T-helper 2 cell (primary cell): ENCODE measurements at places on chromosomes 7 and 10.

GRCh38 chr7:109967406-109967805, 1123.5 kb upstream of the LRRN3 start:
- DNase-seq: no peak

DNA sequence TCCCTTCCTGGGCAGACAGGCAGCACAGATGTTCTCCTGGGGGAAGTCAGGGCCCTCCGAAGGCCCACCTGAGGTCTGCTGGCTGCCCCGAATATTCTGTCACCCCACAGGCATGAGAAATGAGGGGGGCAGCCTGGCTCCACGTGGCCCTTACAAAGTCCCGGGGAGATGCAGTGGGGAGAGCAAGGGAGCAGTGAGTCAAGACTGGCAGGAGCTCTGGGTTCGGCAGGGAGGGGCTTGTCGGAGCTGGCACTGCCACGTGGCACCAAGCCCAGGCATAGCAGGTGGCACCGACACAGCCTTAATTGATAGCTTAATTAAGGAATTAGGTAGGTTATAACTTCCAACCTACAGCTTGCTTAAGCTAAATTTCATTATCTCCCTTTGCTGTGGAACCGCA, 163.9 kb downstream of the USP6NL start:
- no peak for DNase-seq

DNA sequence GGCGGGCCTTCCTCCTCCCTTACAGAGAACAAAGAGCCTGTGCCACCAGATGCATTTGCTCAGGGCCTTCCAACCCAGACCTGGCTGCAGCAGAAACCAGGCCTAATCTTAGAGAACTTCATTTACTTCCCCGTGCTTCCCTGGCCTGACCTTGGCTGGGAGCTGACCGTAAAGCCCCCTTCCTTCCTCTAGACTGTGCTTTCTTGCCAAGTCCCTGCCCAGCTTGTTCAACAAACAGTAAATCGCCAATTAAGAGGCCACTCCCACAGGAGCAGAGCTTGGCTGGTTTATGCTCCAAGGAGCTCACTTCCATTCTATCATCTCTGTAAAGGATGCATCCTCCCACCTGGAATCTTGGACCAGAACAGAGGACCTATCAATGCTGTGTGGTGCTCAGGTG, 110.9 kb downstream of the COL13A1 start:
- no peak for DNase-seq

- no peak for DNase-seq
Observed at GRCh38 chr10:74651565-74651964, 174.8 kb upstream of the KAT6B start.

DNA sequence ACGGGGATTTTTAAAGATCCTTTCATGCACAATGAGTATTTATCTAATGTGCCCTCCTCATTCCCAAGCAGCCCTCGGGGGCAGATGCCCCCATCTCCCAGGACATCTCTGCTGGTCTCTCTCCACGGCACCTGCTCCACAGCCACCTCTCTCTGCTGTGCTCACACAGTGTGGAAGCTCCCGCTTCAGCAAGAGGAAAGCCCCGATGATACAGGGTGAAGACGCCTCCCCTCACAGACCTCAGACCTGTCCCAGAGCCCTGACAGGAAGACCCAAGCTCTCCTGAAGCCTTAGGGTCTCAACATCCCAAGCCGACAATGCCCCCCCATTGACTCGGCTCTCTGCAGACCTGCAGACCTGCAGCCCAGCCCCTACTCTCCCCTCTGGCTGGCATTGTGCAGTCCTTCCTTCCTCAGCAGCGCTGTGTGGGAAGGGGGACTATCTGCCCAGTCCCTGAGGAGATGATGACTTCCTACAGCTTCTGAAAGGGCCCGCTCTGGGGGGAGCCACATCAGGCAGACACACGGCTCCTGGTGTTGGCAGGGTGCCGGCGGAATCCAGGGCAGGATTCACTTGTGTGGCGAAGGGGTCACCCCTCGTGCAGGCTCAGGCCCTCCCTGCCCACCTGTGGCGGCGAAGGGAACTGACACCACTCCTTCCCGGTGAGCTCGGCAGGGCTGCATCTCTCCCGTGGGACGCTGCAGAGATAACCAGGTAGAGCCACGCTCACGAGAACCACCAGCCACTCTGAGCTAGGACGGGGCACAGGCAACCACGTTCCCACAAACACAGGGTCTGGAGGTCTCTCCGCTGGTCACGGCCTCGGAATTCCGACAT, 61.8 kb downstream of the PTPRN2 start:
- DNase-seq: no peak

DNA sequence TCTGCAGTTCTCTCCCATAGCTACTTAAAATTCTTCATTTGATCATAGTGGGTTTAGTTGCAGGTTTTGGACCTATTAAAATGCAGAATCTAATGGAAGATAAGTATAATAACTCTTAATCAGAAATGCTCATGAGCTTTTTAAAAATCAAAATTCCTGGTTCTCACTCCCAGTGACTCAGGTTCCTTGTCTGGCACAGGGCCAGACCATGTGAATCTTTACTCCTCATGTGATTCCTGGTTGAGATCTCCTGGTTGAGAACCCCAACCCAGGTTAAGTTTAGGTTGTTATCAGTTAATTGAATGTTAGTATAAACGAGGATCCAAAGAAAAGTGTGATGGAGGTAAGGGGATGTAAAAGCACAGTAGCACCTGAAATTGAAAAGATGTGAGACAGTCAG, 17.5 kb upstream of the TRUB1 start:
- DNase-seq: no peak

- no peak for DNase-seq
Observed at GRCh38 chr7:40586197-40586596, 451.4 kb downstream of the SUGCT start.

DNA sequence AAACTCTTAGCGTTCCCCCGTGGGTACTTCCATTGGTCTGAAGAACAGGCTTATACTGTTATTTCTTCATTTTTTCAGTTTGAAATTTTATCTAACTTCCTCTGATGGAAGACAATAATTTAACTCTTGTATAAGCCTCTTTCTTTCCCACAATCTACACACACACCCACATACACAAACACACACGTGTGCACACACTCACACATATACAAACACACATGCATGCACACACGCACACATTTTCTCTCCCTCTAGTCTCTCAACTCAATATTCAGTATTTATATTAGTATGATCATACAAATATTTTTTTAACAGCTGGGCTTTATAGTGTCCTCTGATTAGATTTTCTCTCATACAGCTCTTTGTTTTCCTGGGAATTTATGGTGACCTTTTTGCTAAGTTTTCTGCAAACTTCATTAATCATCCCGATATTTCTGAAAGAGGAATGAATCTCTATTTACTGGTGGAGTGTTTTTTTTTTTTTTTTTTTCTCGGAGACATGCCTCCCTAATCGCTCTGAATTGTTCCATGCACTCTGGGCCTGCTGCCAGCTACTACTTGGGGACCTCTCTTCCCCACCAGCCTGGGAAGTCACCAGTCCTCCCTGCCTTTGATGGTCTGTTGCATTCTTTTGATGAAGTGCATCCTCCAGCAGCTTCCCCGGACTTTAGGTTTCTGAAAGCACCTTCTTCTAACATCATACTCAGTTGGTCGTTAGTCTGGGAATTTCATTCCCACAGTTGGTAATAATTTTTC, 75.5 kb downstream of the ZNF777 start:
- DNase-seq: no peak

DNA sequence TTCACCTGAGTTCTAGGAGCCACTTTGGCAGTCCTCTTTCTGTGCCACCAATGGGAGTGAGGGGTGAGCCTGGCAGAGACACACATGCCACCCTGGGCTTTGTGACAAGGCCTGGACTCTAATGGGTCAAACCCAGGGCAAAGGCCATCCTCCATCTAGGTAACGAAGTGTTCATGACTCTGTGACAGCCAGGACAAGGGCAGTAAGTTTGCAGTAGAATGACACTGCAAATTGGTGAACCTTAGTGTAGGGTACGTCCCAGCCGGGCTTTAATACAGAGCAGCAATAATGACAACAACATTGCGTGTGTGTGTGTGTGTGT, 43.3 kb downstream of the PAPSS2 start:
- no peak for DNase-seq

- no peak for DNase-seq
Observed at GRCh38 chr7:114924038-114924712, 2.3 kb downstream of the MDFIC start.

DNA sequence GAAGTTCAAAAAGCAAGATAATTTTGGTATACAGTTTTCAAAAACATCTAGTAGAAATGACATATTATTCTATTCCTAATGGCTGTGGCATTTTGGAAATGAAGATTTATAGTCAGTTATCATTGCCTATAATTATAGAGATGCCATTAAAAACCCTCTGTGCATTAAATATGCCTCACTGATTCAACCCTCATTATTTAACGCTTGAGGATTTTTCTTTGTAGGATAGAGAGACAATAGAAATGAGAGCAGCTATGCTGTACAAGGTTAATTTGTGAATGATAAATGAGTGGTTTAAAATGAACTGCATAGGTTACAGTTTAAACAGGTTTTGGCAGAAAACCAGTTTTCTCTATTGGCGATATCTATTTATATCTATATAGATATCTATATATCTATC, 32.2 kb upstream of the SEMA3A start:
- DNase-seq: no peak

- peak; percentile 12 for DNase-seq
Observed at GRCh38 chr7:139680676-139681462, 96.9 kb downstream of the HIPK2 start.

DNA sequence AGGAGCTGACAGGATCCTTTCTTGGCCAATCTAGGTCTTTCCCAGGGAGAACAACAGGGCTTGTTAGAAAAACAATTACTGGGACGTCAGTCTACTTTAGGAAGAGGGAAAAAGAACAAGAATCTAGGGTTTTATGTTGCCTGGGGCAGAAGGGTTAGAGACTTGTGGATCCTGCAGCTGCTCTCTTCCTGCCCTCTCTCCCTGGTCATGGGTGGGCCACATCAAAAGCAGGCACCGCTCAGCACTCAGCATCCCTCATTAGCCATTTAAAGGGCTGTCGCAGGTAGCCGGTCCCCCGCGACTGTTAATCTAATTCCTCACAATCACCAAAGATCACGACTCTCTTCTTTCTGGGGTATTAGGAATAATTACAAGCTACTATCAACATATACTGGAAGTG, 631.9 kb downstream of the CALN1 start:
- DNase-seq: no peak

DNA sequence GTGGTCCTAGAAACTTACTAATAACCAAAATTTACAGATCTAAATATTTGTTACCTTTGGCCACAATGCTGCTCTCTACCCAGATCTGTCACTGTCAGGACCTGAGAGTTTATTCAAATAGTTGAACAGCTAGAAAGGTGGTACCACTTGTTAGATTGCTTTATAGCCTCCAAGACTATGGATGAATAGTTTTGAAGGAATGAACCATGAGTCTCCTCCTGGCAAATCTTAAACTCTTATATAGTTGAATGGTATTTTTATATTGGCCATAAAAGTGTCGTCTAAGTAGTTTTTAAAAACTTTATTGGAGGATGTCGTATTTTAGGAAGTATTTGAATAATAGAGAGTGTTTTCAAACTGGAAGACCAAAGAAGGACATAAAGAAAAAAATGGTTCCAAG, 178.7 kb downstream of the AHR start:
- no peak for DNase-seq

GRCh38 chr7:92671505-92672169, 81.4 kb upstream of the FAM133B start:
- DNase-seq: no peak

DNA sequence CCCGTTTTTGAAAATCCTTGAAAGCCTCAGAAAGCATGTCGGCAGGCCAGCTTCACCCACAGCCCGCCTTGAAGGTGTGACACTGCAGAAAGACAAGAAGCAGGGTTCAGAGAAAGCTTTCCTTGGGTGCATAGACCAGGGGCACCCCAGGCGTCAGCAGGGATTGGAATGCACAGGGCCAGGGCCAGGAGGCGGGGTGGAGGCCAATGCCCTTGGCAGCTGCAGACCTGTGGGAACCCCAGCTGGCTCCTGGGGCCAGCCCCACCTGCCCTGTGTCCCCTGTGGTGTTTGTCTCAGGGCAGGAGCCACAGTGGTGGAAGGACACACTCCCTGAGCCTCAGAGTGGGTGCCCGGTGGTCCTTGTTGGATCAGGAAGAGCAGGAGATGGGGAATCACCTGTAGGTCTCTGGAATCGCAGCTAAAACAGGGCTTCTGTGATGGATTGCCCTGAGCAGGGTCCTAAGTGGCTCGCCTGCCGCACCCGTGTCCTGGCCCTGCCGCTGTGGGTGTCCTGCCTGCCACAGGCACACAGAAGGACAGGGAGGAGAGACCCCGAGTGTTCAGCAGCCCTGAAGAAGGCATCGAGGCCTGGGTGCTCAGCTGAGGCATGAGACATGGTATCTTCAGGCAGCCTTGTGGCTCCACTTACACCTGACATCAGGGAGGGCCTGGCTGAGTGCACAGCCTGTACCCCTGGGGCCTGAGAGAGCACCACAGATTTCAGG, 32.5 kb downstream of the ANXA8 start:
- no peak for DNase-seq

- no peak for DNase-seq
Observed at GRCh38 chr10:20623546-20623945, 273.6 kb downstream of the NEBL start.

GRCh38 chr7:113321201-113321600, 202.8 kb upstream of the SMIM30 start:
- DNase-seq: no peak

DNA sequence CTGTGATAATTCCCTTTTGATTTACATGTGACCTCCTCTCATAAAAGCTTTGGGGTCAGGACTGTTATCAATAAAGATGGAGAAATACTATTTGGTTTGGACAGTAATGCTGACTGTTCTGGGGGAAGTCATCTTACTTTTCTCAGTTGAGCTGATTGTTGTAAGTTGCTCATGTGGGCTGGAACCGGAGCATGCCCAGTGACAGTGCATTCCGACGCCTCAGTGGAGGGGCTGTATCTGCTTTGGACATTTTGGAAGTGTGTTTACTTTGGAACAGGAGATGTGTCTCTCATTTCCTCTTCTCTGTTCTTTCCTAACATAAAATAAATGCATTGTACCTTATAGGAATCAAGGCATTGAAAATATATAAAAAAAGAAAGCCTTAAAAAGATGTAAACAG, 30.1 kb downstream of the RBM33 start:
- no peak for DNase-seq

GRCh38 chr10:95261926-95262325, 28.9 kb downstream of the PDLIM1 start:
- DNase-seq: no peak

GRCh38 chr7:31055471-31055870, 3.4 kb downstream of the ADCYAP1R1 start:
- DNase-seq: no peak

DNA sequence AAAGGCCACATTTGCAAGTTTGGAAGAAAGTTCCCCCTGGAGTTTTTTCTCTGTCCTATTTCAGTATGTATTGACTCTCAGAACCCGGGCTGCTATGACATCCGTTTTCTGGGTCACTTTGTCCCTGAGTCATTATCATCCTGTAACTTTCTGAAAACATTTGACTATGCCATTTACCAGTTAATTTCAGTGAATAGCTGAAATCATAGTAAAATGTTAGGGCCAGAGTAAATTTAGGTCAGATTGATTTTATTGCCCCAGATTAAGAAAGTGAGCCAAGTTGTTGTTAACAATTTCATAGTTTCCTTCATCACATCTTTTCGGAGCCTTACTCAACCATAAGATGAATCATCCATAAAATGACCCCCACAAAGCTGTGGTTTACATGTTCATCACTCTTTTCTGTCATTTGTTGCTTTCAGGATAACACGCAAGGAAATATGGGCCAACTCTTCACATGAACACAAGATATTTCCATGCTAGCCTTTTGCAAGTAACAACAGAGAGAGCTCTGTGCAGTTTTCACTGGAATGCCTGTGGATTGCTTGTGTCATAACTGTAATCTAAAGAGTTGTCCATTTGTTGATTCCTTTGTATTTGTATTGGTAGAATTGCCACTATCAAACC, 3.9 kb upstream of the MACC1 start:
- no peak for DNase-seq

- DNase-seq: no peak
Observed at GRCh38 chr7:76375251-76375650, 16.5 kb upstream of the YWHAG start.
